Omental fat pad (tissue), 4 donors: ENCODE measurements at places on chromosomes 3 and 15.

- DNase-seq = no peak
These were observed 38.1 kb downstream of the FSIP1 start for GRCh38 chr15:39744334-39745103.

- DNase-seq = no peak
These were observed 54.5 kb downstream of the ACAD9 start for GRCh38 chr3:128933922-128934253.

DNA sequence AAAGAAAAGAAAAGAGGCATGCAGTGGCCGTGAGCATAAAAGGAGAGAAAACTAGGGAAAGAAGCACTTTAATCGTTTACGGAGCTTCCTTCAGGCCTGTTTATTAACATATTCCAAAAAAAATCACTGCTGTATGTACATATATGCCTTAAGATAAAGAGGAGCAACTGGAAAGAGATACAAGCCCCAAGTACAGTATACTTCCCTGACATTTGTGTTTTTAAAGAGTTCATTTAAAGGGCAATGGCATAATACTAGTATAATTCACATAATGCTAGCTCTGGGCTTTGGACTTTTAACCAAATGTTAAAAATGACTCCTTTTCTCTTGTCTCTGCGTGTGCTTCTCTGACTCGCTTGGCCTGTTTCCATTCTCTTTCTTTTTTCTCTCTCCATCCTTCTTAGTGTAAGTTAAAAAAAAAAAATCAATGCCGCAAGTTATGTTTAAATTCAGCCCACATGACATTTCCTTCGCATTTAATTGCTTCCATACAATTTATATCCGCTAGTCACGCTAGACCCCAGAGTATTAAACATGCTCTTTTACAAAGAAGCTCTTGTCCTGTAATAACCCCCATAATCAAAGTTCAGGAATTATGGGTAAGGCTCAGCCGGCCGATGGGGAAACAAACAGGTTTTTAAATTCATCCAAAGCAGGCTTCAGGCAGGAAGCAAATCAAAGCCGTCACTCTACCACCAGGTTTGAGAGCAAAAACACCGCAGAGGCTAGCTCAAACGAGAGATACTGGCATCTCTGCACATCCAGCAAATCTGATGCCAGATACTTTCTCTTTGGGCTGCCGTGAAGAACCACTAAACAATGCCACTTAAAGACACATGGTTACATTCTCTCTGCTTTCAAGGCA is 19.4 kb downstream of the WWTR1 start:
- no peak for DNase-seq

DNA sequence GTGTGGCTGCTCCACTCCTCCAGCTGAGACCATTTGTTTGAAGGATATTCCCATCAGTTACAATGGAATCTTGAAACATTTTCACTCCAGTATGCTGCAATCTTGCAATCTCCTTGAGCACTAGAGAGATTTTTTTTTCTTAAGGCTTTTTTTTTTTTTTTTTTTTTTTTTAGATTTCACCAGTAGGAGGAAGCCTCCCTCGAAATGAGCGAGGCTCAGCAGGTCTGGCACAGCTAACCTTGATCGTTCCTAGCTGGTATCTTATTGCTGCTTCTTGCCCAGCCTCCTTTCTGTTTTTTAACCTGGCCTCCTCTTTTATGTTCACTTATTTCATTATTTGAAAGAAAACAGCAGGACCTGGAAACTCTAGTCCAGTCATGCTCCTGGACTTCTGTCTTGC is 48.1 kb downstream of the RAP2B start:
- DNase-seq = no peak

- DNase-seq = no peak
These were observed 126.1 kb downstream of the CADPS start for GRCh38 chr3:62749130-62749529.

GRCh38 chr3:168655611-168656010 is 559.9 kb upstream of the GOLIM4 start:
- DNase-seq = no peak
